Stimulated activated CD8-positive, alpha-beta memory T cell treated with anti-CD3 and anti-CD28 coated beads, Interleukin-4, amount 100 ng/mL, for 4 hours (primary cell): ENCODE measurements at places on chromosomes 4 and X.

DNA sequence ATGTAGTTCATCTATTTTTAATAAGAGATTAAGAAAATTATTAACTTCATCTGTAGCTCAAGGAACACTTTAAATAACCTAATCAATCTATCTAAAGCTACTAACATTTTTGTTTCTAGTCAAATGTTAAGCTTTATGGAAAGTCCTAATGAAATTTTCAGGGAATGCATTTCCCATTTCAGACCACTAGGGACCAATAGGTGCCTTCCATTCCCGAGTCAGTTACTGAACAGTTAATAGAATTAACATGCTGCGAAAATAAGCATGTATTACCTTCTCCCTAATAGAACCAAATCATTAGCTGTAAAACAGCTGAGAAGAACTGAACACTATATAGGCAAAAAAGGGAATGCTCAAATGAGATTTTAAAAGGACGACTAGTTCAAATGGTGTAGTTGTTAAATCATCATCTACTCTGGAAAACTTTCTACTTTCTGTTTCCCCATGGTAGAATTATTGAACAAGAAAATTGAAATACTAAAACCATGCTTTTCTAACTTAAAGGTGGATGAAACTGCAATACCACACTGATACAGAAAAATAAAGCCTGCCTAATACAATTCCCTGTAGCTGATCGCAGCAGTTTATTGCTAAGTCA, 22.5 kb downstream of the STX18 start:
- DNase-seq = no peak

- no peak for DNase-seq
These were observed 123.9 kb downstream of the KDR start for GRCh38 chr4:55001538-55001937.

- no peak for DNase-seq
These were observed 69.0 kb upstream of the ATOH1 start for GRCh38 chr4:93759506-93759905.

DNA sequence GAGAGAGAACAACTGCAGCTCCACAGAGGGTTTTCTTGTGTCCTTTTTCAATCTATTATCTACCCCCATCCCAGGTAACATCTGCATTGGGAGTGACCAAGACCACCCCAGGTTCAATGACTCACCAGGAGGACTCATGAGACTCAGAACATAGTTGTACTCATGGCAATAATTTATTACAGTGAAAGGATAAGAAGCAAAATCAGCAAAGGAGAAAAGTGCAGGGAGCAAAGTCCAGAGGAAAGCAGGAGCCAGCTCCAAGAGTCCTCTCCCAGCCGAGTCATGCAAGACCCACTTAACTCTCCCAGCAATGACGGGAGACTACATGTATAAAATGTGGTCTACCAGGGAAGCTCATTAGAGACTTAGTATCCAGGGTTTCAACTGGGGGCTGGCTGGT, 129.5 kb upstream of the RBPJ start:
- no peak for DNase-seq

DNA sequence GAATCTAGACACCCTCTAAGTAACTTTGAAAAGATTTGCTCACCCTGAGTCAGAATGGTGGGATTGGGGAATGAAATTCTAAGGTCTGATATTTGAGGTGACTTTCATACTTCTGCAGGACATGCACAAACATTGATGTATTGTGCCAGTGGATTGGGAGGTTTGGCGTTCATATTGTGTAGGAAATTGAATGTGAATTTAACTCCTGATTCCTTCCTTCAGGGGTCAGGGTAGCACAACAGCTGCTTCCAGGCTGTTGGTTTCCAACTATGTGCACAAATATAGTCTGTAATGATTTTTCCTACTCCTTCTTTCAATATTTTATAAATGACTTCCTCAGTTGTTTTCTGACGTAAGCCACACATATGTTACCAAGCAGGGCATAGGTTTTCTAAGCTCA, 3.1 kb downstream of the IL1RAPL1 start:
- no peak for DNase-seq

DNA sequence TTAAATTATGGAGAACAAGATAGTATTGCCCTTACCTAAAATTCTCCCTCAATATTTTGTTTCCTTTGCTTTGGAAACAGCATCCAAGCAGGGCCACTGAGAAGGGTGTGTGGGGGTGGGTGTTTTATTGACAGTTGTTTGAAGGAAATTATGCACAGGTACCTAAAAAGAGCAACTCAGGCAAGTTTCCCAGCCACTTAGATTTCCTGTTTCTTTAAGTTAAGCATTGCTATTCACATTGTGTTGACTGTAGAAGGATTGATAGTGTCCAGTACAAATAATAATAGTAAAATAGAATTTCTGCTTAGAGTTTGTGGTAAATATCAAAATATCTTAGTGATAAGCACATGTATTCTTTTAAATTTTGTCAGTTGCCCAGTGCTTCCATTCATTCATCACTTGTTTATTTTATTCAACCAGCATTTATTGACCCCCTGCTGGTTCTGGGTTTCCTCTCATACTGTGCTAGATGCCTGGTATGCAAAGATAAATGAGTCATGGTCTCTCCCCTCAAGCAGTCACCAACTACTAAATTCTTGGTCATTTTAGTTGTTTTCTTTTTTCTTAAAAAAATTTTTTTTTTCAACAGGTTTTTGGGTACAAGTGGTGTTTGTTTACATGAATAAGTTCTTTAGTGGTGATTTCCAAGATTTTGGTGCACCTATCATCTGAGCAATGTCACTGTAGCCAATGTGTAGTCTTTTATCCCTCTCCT, 50.0 kb downstream of the GALNT7 start:
- DNase-seq = no peak

- no peak for DNase-seq
These were observed 472.4 kb upstream of the NWD2 start for GRCh38 chr4:36772154-36772516.

DNA sequence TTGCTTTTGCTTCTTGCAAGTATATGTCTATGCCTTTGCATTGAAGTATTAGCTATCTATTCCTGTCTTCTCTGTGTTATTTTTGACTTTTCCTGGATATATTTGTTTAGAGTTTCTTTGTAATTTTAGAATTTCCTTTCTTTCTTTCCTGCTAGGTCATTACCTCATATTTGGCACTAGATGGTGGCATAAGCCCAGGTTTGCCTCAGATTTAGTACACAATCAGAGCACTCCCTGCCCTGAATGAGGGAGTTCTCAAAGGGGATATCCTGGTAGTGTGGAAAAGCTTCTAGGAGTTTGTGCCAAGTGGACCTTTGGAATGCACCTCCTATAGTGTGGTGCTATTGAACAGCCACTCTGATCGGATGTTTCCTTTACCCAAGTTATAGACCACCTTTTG, 181.6 kb downstream of the UGT8 start:
- no peak for DNase-seq

DNA sequence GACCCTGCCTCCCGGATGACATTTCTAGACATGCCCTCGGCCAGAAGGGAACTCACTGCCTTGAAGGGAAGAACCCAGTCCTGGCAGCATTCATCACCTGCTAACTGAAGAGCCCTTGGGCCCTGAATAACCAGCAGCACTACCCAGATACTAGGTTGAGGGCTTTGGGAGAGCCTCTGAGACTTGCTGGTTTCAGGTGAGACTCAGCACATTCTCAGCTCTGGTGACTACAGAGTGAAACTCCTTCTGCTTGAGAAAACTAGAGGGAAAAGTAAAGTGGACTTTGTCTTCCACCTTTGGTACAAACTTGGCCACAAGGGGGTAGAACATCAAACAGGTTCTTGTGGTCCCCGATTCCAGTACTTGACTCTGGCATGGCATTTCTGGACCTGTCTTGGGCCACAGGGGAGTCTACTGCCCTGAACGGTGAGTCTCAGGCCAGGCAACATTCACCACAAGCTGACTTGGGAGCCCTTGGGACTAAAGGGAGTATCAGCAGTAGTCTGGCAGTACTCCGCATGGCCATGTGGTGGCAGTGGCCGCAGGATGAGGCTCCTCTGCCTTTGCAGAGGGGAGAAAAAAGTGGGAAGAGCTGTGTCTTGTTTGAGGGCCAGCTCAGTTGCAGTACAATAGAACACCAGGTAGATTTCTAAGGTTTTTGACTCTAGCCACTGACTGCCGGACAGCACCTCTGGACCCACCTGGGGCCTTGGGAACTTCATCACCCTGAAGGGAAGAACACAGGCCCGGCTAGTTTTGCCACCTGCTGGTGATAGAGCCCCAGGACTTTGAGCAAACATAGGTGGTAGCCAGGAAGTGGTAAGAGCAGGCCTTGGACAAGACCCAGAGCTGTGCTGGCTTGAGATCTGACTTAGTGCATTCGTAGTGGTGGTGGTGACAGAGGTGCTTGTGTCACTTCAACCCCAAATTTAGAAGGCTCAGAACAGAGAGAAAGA, 414.8 kb downstream of the OPHN1 start:
- DNase-seq = no peak

GRCh38 chr4:7655511-7656243, 220.9 kb upstream of the PSAPL1 start:
- no peak for DNase-seq

- DNase-seq = no peak
These were observed 66.7 kb upstream of the MTNR1A start for GRCh38 chr4:186621959-186622553.

GRCh38 chrX:150184491-150184890, 178.6 kb upstream of the MAMLD1 start:
- no peak for DNase-seq

DNA sequence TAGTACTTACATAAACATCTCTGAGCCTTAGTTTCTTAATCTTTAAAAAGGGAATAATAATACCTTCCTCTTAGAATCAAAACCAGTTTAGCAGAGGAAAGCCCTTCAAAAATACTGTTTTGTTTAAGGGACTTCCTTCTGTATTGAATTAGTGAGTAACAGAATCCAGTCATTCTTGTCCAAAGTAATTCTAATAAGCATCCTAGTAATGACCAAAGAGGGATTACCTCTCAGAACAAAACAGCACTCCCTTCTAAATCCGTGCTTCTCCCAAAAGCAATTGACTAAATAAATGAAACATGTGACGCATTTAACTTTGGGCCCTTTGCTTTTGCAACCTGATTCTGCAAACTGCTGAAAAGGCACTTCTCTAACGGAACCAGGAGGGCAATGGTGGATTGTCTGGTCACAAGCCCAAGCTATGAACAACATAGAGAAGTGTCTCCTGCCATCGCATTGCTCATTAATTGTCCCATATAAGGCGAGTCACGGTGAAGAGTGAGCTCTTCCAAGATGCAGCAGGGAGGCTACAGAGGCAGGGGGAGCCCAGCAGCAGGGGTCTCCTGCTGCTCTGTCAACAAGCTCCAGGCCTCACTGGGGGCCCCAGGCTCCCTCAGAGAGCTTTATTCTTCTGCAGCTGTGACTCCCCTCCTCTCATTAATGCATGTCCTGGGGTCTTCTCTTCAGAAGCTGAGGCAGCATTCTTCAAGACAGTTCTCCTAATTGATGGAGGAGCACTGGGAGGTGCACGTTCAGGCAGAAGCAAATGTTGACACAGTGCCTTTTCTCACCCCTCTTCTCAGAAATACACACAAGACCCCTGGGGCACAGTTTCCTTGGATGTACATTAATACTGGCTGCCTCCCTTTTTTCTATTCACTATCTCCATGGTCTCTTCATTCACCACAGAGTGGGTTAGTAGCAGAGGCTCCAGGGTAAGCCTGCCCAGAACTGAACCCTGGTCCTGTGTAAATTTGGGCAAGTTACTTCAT, 419.6 kb upstream of the RASGEF1B start:
- no peak for DNase-seq
